D341Med (cell line): ENCODE measurements at places on chromosomes 16 and 17.
A peak's percentile ranks its signal among the peaks of the same experiment; 100 is the strongest.

DNA sequence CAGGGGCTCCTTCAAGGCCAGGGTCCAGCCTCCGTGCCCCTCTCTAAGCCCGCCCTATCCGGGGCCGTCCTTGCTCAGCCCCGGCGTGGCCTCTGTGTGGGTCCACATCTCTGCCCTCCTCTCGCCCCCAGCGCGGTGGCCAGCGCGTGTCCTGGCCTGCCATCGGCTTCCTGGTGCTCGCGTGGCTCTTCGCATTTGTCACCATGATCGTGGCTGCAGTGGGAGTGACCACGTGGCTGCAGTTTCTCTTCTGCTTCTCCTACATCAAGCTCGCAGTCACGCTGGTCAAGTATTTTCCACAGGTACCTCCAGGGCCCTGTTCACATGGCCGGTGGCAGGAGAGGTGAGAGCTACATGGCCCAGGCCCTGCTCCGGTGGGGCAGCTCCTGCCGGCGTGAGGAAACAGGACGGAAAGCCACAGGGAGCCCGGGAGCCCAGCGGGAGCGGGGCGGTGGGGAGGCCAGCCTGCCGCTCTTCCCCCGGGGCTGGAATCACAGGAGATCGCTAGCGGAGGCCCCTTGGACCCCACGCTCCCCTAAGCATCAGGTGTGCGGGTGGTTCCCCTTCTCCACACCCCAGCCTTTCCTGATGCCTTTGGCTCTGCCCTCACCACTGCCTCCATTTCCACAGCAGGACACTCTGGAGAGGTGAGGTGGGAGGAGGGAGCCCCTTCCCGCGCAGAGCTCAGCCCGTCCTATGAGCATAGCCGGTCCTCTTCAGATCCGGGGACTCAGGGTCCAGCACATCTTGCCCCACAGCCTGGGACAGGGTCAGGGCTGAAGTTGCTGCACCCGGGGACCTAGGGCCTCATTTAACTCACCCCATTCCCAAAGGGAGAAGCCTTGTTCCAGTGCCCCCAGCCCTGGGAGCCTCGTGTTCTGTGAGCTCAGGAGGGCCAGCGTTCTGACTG, 10.2 kb downstream of the TAX1BP3 start:
- DNase-seq, result no peak

- no peak for DNase-seq
Observed at GRCh38 chr17:66682283-66682682, 152.6 kb upstream of the CACNG5 start.

DNA sequence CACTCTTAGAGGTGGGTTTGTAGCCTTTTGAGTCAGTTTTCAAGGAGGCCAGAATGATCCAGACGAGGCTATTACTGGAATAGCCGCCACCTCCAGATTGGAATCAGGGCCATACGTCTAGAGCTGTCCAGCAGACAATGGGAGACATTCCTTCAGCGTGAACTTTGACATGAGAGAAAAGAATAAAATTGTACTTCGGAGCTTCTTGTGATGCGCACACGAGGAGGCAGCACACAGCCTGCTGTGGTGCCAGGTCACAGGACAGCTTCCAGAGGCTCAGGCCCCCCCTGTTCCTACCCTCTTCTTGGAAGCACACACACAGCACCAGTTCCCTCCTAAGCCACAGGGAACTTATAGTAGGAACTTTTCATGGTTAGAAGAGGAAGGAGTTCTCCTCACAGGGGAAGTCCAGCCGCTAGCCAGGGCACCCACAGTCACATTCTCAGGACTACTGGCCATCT, 81.0 kb downstream of the VPS53 start:
- DNase-seq, result no peak

GRCh38 chr16:19835968-19836421, 48.7 kb downstream of the GPRC5B start:
- no peak for DNase-seq

- peak; percentile 69 for DNase-seq
Observed at GRCh38 chr16:11949527-11949926, 7.7 kb upstream of the NPIPB2 start.

DNA sequence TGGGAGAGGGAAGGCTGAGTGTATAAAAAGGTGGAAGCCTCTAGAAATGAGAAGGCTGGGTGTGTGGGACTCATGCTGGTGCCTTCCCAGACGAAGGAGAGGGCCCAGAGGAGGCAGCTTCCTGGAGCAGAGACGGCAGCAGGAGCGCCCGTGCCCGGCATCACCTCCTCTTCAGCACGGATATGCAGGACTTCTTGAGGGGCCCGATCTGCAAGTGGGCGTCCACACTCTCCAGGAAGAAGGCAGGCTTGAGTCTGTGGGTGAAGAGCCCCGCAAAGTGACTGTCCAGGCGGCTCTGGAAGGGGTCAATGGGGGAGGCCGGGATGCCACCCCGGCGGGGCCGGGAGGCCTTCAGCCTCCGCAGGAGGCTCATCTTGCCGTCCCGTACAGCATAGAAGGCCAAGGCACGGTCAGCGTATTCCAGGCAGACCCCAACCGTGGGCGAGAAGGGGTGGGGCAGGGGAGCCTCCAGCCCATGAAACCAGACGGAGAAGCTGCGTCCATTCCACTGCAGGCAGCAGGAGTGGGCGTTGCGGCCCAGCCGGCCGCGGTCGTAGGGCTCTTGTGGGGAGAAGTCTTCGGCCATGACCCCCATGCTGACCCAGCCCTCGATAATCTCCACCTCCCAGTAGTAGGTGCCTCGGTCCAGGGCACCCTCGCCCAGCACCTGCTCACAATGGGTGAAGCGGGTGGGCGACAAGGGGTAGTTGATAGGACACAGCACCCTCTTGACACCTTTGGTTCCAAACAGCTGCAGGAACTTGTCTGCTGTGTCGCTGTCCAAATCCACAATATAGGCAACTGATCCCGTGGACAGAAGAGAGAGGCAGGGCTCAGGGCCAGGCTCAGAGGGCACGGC, 3.8 kb downstream of the TRIM47 start:
- no peak for DNase-seq

DNA sequence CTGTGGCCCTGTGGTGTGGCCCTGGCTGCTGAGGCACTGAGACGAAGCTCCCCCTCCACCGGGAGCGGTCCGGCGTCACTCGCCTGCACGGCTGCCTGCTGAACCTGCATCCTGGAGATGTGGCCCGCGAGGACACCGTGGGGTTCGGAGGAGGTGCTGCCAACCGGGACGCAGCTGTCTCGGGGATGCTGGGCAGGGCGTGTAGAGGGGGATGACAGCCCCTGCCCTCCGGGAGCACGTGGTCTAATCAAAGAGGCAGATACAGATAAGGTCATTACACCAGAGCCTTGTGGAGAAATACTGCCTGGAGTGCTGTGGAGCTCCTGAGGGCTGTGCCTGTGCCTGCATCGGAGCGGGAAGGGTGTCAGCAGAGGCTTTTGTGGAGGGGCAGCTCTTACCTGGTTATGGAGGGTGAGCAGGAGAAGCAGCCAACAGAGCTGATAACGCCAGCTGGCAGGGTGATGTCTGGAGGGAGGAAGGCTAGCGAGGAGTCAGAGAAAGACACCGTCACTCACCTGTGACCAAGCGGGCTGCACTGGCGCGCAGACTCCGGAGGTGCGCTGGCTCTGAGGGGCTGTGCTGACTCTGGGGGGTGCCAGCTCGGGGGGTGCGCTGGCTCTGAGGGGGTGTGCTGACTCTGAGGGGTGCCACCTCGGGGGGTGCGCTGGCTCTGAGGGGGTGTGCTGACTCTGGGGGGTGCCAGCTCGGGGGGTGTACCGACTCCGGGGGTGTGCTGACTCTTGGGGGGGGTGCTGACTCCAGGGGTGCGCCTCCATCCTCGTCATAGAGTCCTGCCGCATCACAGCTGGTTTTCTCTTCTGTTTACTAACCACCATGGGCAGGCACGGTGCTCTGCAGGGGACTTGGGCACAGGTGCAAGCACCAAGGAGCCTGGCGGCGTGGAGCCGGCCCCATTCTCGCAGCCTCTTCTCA, 104.7 kb upstream of the CHMP6 start:
- DNase-seq, result no peak

DNA sequence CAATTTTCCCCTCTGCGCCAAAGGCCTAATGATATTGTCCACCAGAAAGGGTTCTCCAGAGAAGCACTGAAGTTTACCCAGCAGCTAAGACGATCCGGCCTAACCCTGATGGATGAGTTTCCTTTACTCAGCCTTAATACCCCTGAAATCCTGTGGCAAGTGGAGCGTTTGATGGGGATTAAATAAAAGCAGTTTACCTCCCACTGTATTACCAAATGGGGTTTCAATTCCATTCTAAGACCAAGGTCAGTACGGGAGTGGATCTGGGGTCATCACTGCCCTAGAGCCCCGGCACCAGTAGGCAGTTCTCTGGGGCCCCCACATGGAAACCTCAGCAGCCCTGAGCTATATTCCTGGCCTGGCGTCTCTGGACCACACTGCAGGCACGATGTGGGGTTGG, 97.1 kb upstream of the NOL11 start:
- peak; percentile 61 for DNase-seq

- no peak for DNase-seq
Observed at GRCh38 chr17:58632324-58633314, 59.2 kb downstream of the TEX14 start.

DNA sequence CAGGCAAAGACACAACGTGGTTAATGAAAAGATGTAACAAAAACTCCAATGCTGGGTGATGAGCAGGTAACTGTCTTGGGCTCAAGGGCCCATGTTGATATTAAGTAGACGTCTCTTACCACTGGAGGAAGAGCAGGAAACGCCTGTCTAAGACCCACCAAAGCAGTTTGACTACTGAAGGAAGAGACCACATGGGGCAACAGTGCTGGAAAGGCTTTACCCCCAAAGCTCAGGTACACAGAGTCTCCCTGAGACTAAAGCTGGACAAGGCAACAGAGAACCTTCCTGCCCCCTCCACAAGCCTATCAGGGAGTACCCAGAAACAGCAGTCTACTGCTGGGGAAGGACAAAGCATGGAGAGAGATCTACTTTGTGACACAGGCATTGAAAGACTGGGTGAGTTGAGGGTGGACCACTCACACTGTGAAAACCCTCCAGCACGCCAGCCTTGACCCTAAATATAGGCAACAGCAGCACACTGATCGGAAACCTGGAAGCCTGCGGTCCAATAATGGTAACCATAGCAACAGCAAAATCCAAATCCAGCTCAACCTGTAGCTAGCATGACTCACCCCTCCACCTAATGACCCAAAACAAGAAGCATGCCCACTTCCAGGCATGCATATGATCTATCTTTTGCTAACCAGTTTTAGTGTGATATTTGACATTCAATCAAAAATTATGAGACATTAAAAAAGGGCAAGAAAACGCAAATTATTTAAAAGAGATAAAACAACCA, 270.5 kb upstream of the SDK2 start:
- DNase-seq, result peak; percentile 11

DNA sequence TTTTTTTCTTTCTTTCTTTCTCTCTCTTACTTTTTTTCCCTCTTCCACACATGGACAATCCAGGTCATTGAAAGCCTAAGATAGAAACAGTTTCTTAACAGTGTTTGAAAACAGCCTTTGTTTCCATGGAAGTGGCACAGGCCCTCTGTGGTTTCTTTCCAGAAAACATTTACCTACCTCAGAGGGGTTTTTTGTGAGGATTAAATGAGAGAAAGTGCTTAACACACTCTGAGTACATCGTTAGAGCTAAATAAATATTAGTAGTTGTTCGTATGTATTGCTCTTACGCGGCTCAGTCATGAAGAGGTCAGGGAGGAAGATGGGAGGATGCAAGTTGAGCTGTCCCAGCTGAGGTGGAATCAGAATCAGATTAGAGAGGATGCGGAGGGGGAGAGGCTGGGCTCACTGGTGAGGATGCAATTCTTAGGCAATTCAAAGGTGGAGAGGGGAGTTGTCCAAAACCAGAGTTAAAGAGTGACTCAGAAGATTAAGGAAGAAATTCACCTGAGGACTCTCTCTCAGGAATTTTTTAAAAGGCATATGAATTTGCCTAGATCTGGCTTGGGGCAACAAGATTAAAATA, 345.4 kb downstream of the PMP22 start:
- no peak for DNase-seq

GRCh38 chr17:29383686-29384085, 6.5 kb upstream of the TAOK1 start:
- DNase-seq, result no peak

- DNase-seq, result no peak
Observed at GRCh38 chr17:50939795-50940684, 73.9 kb upstream of the TOB1 start.

DNA sequence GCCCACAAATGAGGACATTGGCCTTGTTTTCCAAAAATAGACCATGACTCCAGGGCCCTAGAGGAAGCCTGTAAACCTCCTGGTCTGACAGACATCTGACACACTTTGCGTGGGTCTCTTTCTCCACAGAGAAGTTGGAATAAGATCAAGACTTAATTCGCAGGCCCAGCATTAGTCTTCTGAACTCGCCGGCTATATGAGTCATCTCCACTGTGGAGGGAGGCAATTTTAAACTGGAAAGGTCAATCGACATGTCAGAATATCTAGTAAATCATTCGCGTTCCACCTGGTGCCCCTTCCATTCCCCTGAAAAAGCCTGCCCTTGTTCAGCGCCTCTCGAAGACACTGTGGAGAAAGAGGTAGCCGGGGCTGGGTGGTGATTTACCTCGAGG, 140.1 kb downstream of the CLEC16A start:
- no peak for DNase-seq

DNA sequence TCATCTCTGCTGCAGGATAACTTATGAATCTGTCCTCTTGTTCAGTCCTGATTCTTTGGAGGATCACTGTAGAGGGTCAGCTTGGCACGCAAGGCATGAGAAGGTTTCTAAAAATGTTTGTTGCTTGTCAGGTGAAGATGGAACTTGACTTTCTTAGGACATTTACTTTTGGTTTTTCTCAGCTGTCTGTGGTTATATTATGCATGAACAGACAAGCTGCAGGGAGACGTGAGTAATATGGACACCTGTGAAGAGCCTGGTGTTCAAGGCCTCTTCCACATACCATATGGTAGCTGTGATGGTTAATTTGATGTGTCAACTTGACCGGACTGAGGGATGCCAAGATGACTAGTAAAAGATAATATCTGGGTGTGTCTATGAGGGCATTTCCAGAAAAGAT, 270.2 kb upstream of the CPHXL start:
- no peak for DNase-seq

- peak; percentile 34 for DNase-seq
Observed at GRCh38 chr17:38656959-38657823, 17.6 kb downstream of the EPOP start.

GRCh38 chr17:34717092-34717491, 137.7 kb downstream of the TMEM132E start:
- no peak for DNase-seq

DNA sequence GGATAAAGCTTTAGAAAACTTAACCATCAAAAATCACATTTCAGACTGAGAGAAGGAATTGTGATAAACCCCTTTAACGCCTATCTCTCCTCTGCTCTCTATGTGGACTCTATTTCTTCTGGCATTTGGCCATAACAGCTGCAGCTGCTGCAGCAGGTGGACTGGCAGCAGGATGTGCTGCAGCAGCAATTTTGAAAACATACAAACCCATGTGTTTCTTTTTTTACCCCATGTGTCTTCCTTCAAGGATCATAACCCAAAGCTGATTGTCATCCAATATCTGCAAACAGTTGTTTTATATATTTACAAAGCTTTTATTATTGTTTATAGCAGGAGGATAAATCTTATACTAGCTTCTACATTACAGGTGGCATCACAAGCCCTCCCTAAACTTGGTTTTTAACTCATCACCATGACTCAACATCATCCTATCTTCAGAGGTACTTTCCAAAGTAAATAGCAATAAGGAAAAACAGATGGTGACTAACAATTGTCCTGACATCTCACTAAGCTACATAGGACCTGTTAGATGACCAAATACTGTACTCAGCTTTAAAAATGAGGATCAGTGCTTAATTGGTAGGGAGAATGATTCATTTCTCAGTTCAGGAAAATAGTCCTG, 14.5 kb upstream of the KRTAP9-2 start:
- DNase-seq, result no peak
